H1 (cell line): ENCODE measurements at places on chromosomes 11 and 22. TPM values are rescaled to one million over a fixed set of nuclear protein-coding genes. Genes with fewer than 3 reads are reported as not detected.

GRCh38 chr22:22928666-22929380 lies 41.2 kb downstream of the IGLL5 start:
- H3K27ac ChIP-seq = no peak overlapping the region
- H3K27me3 ChIP-seq = peaks cover 9% of the 10 kb centered on the region; the same call in 1 of the 2 replicates

GRCh38 chr11:17407575-17407974 lies 19.1 kb upstream of the KCNJ11 start:
- DNase-seq = no peak
- H3K27me3 ChIP-seq = no peaks in the 10 kb centered on the region
- H3K4me3 ChIP-seq = no peak overlapping the region

The CSF2RB gene
- not detected in 2 replicates for total RNA-seq

- H3K4me3 ChIP-seq = no peak overlapping the region
- no peaks in the 10 kb centered on the region for H3K36me3 ChIP-seq
- H3K4me1 ChIP-seq = no peaks in the 10 kb centered on the region
- H3K27ac ChIP-seq = no peak overlapping the region
- no peak for DNase-seq
Observed at GRCh38 chr11:30740091-30740490, 153.9 kb upstream of the MPPED2 start.

DNA sequence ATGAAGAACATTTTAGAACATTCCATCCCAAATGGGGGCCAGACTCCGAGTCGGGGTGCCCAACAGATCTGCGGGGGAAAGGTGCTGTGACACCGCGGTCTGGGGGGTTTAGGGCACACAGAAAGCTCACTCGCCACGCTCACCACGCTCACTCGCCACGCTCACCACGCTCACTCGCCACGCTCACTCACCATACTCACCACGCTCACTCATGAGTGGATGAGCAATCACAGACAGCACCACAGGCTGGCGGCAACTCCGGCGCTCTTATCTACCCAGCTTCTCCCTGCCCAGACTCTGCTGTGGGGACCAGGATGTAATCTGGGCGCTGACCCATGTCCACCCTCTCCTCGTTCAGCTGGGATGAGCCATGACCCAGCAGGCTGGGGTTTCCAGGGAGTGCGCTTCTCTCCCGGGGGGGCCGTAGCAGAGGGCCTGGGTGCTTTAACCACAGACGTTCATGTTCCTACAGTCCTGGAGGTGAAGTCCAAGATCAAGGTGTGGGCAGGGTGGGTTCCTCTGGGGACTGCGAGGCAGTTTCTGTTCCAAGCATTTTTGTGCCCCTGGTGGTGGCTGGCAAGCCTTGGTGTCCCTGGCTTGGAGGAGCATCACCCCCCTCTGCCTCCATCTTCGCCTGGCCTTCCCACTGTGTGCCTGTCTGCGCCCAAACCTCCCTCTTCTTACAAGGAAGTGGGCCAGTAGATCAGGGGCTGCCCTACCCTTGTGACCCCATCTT lies 141.2 kb downstream of the CTTN start:
- no peak overlapping the region for H3K27ac ChIP-seq
- H3K27me3 ChIP-seq = no peaks in the 10 kb centered on the region
- H3K4me3 ChIP-seq = no peak overlapping the region
- no peaks in the 10 kb centered on the region for H3K4me1 ChIP-seq
- DNase-seq = no peak
- H3K36me3 ChIP-seq = no peaks in the 10 kb centered on the region

The KCNJ11 gene
- 6.3 and 8.3 TPM in 2 replicates for total RNA-seq

The LIF gene
- 3.3 and 3.5 TPM in 2 replicates for total RNA-seq

The NEFH gene
- 2.0 and 2.3 TPM in 2 replicates for total RNA-seq

DNA sequence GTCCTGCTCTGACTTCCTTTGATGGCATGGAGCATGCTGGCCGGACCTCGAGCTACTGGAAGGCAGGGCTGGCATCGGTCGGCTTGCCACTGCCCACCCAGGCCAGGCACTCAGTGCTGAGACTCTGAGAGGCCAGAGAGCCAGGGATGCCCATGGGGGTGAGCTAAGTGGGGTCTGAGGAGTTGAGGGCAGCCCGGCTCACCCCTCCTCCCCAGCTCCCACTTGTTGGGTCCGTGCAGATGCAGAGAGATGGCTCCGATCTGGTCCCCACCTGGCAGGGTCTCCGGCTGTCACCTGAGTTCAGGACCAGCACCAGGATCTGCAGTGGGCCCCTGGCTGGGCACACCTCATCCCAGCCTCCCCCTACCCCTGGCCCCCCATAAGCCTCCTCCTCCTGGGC lies 13.3 kb downstream of the LSP1 start:
- no peak overlapping the region for H3K27ac ChIP-seq
- peaks cover 8% of the 10 kb centered on the region for H3K4me1 ChIP-seq
- no peak for DNase-seq
- H3K4me3 ChIP-seq = no peak overlapping the region
- H3K27me3 ChIP-seq = no peaks in the 10 kb centered on the region

- H3K4me1 ChIP-seq = peaks cover 2% of the 10 kb centered on the region; the same call in 1 of the 2 replicates
- no peak overlapping the region for H3K27ac ChIP-seq
- H3K36me3 ChIP-seq = no peaks in the 10 kb centered on the region
- DNase-seq = no peak
- no peaks in the 10 kb centered on the region for H3K27me3 ChIP-seq
Observed at GRCh38 chr11:6298605-6299004, 21.7 kb downstream of the CAVIN3 start.

The TTC12 gene
- total RNA-seq = 7.4 and 9.0 TPM in 2 replicates

The GRM5 gene
- 0.25 and 0.43 TPM in 2 replicates for total RNA-seq

GRCh38 chr22:30267382-30268302 lies 991 bp upstream of the OSM start:
- no peak for DNase-seq
- no peaks in the 10 kb centered on the region; the same call in 1 of the 2 replicates for H3K27me3 ChIP-seq
- H3K4me3 ChIP-seq = no peak overlapping the region
- H3K27ac ChIP-seq = no peak overlapping the region

DNA sequence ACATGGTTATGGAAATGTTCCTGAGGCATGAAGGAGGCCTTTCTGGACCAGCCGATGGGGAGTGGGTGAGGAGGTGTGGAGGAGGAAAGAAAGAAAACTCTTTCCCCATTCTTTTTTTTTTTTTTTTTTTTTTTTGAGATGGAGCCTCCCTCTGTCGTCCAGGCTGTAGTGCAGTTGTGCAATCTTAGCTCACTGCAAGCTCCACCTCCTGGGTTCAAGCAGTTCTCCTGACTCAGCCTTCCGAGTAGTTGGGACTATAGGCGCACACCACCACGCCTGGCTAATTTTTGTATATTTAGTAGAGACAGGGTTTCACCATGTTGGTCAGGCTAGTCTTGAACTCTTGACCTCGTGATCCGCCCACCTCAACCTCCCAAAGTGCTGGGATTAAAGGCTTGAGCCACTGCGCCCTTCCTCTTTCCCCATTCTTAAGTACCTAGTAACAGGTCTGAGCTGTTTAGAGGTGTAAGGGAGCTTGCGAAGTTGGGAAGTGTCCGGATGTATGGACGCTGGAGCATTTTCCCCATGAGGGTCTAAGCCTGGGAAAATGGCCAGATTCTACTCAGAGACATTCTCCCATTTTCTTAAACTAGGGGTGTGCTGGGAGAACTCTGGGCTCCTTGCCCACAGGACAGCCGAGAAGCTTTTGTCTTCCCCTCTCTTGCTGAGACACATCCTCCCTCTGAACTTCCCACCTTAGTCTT lies 135.8 kb downstream of the TEAD1 start:
- no peaks in the 10 kb centered on the region for H3K27me3 ChIP-seq
- H3K4me1 ChIP-seq = peaks cover 7% of the 10 kb centered on the region
- no peak overlapping the region for H3K27ac ChIP-seq
- no peak overlapping the region for H3K4me3 ChIP-seq
- DNase-seq = no peak

DNA sequence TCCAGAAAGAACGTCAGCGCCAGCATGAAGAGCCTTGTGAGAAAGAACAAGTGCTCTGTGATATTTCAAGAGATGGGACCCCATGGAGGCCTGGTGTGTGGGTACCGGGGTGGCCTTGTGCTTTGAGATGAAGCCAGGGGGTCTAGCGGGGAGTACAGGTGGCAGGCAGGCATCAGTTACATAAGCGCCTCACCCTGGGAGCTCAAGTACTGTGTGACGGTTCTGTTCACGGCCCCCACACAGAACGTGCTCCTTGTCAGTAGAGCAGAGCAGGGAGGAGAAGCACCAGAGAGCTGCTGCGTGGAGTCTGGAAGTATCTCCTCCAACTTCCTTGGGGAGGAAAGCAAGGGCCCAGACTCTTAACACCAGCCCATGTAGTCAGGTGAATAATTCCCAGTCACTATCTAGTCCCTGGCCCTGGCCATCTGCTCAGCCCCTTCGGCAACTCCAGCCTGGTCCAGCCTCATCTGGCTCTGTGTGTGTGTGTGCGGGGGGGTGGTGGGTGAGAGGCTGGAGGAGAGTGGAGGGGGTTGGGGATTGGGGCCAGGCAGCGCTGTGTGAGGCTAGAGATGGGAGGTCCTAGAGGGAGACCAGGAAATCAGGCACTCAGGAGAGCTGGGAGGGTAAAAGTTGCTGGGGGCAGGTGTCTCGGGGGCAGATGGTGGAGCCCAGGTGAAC lies 32.4 kb downstream of the MCM5 start:
- H3K36me3 ChIP-seq = peaks cover 26% of the 10 kb centered on the region
- H3K4me3 ChIP-seq = no peak overlapping the region
- no peak overlapping the region for H3K27ac ChIP-seq
- H3K4me1 ChIP-seq = peaks cover 2% of the 10 kb centered on the region; the same call in 1 of the 2 replicates

- no peaks in the 10 kb centered on the region for H3K27me3 ChIP-seq
- no peak overlapping the region for H3K27ac ChIP-seq
- DNase-seq = no peak
- peaks cover 61% of the 10 kb centered on the region for H3K36me3 ChIP-seq
Observed at GRCh38 chr11:65291613-65292012, 23.1 kb upstream of the CDC42EP2 start.

- H3K4me1 ChIP-seq = peaks cover under 1% of the 10 kb centered on the region; the same call in 1 of the 2 replicates
- DNase-seq = no peak
- H3K27ac ChIP-seq = no peak overlapping the region
- H3K4me3 ChIP-seq = no peak overlapping the region
- no peaks in the 10 kb centered on the region for H3K36me3 ChIP-seq
Observed at GRCh38 chr22:30744224-30744623, 49.5 kb downstream of the OSBP2 start.

- no peaks in the 10 kb centered on the region for H3K36me3 ChIP-seq
- DNase-seq = peak; percentile 57
- no peak overlapping the region for H3K27ac ChIP-seq
- peak overlapping the region; percentile 26 for H3K4me3 ChIP-seq
- no peaks in the 10 kb centered on the region for H3K27me3 ChIP-seq
Observed at GRCh38 chr11:30635401-30635989, 49.3 kb upstream of the MPPED2 start.

- peaks cover 24% of the 10 kb centered on the region for H3K4me1 ChIP-seq
- H3K36me3 ChIP-seq = peaks cover 12% of the 10 kb centered on the region
- peak within 1 kb of the TSS; percentile 64; the same call in 1 of the 2 replicates for H3K27ac ChIP-seq
- DNase-seq = peak; percentile 98
- peak within 1 kb of the TSS; percentile 80 for H3K4me3 ChIP-seq
Observed at GRCh38 chr22:43923631-43924464, at the start of gene PNPLA3. TSS of gene PNPLA3 (plus strand) at chr22:43923805. CDS start at chr22:43923912, 107 bp downstream.
